ENCODE measurements at places on chromosomes 12 and 14. TPM values are rescaled to one million over a fixed set of nuclear protein-coding genes. Genes with fewer than 3 reads are reported as not detected.

GRCh38 chr12:94812345-94812744 lies 162.0 kb upstream of the TMCC3 start:
- no peak overlapping the region for H3K4me3 ChIP-seq
- H3K27ac ChIP-seq, result no peak overlapping the region
- H3K4me1 ChIP-seq, result no peaks in the 10 kb centered on the region
- H3K36me3 ChIP-seq, result peaks cover 5% of the 10 kb centered on the region
- H3K27me3 ChIP-seq, result peaks cover 5% of the 10 kb centered on the region

Gene GALNT16
- total RNA-seq, result not detected

DNA sequence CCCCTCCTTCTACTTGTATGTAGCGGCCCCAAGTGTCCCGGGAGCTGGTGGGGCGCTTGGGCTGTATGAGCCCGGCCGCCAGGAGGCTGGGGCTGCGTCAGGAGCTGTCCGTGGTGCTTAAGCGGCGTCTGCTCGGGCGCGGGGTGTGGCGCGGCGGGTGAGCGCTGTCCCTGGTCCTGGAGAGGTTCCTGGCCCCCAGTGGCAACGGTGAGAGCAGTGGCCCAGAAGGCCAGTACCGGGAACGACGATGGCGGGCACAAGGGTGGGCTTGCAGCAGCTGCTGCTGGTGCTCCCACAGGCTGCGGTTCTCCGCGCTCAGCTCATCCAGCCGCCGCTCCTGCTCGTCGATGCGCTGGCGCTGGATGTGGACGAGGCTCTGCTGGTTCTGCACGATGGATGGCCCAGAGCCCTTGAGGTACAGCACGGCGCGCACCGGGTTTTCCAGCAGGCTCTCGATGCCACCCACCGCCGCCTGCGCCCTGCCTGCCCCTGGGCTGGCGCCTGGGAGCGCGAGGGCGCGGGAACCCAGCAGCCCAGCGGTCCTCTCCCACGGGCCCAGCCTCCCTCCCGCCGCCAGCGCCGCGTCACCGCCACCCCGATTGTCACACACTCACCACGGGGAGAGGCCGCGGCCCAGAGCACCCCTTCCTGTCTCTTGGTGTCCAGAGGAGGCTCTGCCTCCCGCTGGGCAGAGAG lies 41.9 kb upstream of the FKBP4 start:
- H3K4me3 ChIP-seq, result no peak overlapping the region
- no peak overlapping the region for H3K27ac ChIP-seq
- H3K4me1 ChIP-seq, result no peaks in the 10 kb centered on the region

DNA sequence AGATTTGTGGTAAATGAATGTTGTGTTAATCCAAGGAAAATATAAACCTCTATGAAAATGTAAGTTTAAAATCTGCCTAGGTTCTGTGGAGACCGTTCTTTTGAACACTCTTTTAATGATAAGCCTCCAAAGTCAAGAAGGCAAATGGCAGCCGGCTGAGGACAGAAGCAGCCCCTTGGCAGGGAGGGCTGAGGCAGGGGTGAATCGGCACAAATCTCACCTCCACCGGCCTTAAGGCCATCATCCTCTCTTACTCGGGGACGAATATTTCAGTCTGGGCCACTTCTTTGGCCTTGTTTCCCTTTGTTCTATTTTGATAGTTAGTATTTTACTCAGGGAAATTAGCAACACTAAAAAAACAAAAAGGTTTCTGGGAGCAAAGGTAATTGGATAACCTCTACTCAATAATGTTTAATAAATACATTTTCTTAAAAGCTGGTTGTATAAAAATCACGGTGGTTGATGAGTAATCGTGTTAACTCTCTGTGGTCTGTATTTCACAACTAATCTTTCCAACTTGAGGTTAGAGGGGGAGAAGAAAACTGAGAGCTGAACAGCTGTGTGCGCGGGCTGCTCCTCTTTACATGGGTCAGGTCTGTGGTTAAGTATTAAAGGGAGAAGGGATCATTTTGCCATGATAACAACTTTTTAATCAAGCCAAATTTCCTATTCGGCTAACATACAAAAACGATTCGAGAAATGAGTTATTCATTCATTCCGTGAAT lies 18.6 kb downstream of the LGMN start:
- peaks cover 24% of the 10 kb centered on the region for H3K4me1 ChIP-seq
- peaks cover 13% of the 10 kb centered on the region for H3K27me3 ChIP-seq
- H3K36me3 ChIP-seq, result peaks cover 9% of the 10 kb centered on the region
- no peak overlapping the region for H3K27ac ChIP-seq
- DNase-seq, result no peak

Gene ACOT4
- total RNA-seq, result 1.4 TPM

GRCh38 chr12:56117778-56118687 lies at the start of gene ZC3H10:
ZC3H10 (plus strand) TSS chr12:56118266; CDS start chr12:56120563, 2,297 bp downstream.
- H3K27me3 ChIP-seq, result no peaks in the 10 kb centered on the region
- H3K4me3 ChIP-seq, result peak within 1 kb of the TSS; percentile 95
- peak within 1 kb of the TSS; percentile 97 for H3K27ac ChIP-seq
- H3K36me3 ChIP-seq, result peaks cover 43% of the 10 kb centered on the region
- DNase-seq, result peak; percentile 99

GRCh38 chr12:53100466-53101151 lies 2.7 kb upstream of the SOAT2 start:
- H3K27ac ChIP-seq, result no peak overlapping the region
- no peak overlapping the region for H3K4me3 ChIP-seq
- peaks cover 70% of the 10 kb centered on the region for H3K4me1 ChIP-seq

Gene PARP2
- total RNA-seq, result 32.5 TPM

DNA sequence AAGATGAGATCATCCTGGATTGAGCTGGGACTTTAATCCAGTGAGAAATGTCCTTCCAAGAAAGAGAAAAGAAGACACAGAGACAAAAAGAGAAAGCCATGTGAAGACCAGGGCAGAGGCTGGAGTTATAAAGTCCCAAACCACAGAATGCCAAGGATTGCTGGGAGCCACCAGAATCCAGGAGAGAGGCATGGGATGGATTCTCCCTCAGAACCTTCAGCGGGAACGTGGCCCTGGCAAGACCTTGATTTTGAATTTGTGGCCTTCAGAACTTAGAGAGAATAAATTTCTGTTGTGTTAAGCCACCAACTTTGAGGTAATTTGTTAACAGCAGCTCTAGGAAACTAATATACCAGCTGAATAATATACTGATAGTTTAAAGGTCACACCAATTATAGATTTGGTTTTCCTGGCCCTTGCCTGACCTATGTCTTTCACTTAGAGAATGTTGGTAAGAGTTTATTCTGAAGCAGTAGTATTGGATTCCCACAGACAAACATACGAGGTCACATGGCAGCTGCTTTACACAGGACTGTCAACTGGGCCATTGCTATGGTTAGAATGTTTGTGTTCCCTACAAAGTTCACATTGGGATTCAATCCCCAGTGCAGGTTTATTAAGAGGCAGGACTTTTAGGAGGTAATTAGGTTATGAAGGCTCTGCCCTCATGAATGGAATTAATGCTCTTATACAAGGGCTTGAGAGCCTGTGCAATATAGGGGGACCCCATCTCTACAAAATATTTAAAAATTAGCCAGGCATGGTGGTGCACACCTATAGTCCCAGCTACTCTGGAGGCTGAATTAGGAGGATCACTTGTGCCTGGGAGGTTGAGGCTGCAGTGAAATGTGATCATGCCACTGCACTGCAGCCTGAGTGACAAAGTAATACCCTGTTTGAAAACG lies 156.5 kb upstream of the EEA1 start:
- DNase-seq, result no peak
- no peaks in the 10 kb centered on the region for H3K36me3 ChIP-seq
- peaks cover 8% of the 10 kb centered on the region for H3K4me1 ChIP-seq
- H3K27ac ChIP-seq, result no peak overlapping the region

GRCh38 chr14:63867933-63868921 lies 15.4 kb downstream of the SYNE2 start:
- H3K4me3 ChIP-seq, result peak overlapping the region; percentile 5
- peak overlapping the region; percentile 81 for H3K27ac ChIP-seq
- peak; percentile 48 for DNase-seq
- H3K27me3 ChIP-seq, result no peaks in the 10 kb centered on the region
- peaks cover 31% of the 10 kb centered on the region for H3K36me3 ChIP-seq
- H3K4me1 ChIP-seq, result peaks cover 68% of the 10 kb centered on the region

Gene KRT73
- total RNA-seq, result 8.2 TPM

GRCh38 chr12:106147956-106148355 lies 9.2 kb upstream of the NUAK1 start:
- H3K36me3 ChIP-seq, result no peaks in the 10 kb centered on the region
- no peak overlapping the region for H3K4me3 ChIP-seq
- H3K27me3 ChIP-seq, result peaks cover 17% of the 10 kb centered on the region
- no peak for DNase-seq
- H3K4me1 ChIP-seq, result no peaks in the 10 kb centered on the region

Gene CLEC1B
- not detected for total RNA-seq

- peaks cover 46% of the 10 kb centered on the region for H3K4me1 ChIP-seq
- no peaks in the 10 kb centered on the region for H3K27me3 ChIP-seq
- no peak overlapping the region for H3K27ac ChIP-seq
- no peak overlapping the region for H3K4me3 ChIP-seq
These were observed 6.7 kb downstream of the DDX47 start for GRCh38 chr12:12819752-12820311.

GRCh38 chr12:80936353-80936641 lies 1.4 kb downstream of the LIN7A start:
- DNase-seq, result no peak
- peak overlapping the region; percentile 10 for H3K4me3 ChIP-seq
- no peak overlapping the region for H3K27ac ChIP-seq
- peaks cover 2% of the 10 kb centered on the region for H3K36me3 ChIP-seq

GRCh38 chr12:29537298-29537697 lies 39.8 kb upstream of the OVCH1 start:
- H3K36me3 ChIP-seq, result no peaks in the 10 kb centered on the region
- no peak overlapping the region for H3K4me3 ChIP-seq
- H3K27me3 ChIP-seq, result peaks cover 18% of the 10 kb centered on the region
- H3K27ac ChIP-seq, result no peak overlapping the region
- H3K4me1 ChIP-seq, result no peaks in the 10 kb centered on the region

Gene PTPN6
- total RNA-seq, result 346 TPM

DNA sequence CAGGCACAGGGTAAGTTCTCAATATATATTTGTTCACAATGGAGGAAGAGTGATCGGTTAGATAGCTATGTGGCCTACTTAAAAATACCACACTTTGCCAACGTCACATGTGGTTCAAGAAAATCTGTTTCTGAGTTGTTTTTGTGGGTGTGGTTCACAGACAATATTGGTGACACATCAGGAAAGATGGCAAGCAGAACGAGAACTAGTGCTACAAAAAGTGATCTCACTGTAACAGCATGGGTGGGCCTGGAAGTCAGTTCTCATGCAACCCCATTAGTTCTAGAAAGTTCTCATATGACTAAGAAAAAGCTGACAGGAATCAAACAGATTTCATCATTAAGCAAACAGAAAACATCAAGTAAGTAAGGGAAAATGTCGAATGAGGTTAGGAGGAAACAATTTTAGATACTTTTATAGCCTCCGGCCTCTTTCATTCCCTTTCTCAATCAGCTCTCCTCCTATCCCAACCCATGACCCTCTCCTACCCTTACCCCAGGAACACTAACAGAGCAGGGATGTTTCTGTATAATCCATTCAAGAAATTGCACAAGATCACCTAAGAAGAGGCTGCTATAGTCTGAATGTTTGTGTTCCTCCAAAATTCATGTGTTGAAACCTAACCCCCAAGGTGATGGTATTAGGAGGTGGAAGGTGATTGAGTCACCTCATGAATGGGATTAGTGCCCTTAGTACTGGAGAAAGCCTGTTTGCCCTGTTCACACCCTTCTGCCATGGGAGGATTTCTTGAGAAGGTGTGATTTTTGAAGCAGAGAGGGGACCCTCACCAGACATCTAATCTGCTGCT lies 15.5 kb upstream of the NTN4 start:
- no peak for DNase-seq
- no peaks in the 10 kb centered on the region for H3K4me1 ChIP-seq
- H3K27me3 ChIP-seq, result peaks cover 44% of the 10 kb centered on the region
- no peaks in the 10 kb centered on the region for H3K36me3 ChIP-seq
- H3K27ac ChIP-seq, result no peak overlapping the region

DNA sequence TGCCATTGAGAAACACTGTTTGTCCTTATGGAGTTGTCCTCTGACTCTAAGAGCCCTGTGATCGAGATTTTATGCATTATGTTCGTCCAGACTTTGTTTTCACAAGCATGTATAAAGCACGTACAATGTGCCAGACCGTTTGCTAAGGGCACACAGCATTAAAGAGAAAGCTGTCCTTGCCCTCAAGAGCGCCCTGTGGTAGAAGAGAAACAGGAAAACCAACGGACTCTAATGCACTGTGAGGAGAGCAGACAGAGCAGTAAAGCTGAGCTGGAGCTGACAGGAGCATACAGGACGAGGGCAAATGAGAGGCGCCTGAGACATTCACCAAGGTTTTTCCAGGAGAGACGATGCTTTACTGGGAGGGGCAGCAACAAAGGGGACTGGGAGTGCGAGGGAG lies 66.2 kb upstream of the OVCH1 start:
- peaks cover 21% of the 10 kb centered on the region for H3K27me3 ChIP-seq
- H3K27ac ChIP-seq, result no peak overlapping the region
- no peak for DNase-seq
- H3K4me3 ChIP-seq, result peak overlapping the region; percentile 46

- H3K27ac ChIP-seq, result no peak overlapping the region
- H3K27me3 ChIP-seq, result peaks cover 5% of the 10 kb centered on the region
- peaks cover 3% of the 10 kb centered on the region for H3K36me3 ChIP-seq
- H3K4me1 ChIP-seq, result no peaks in the 10 kb centered on the region
- no peak for DNase-seq
These were observed 357.1 kb upstream of the SFSWAP start for GRCh38 chr12:131353826-131354225.

GRCh38 chr14:77843195-77843594 lies 43.3 kb downstream of the ADCK1 start:
- H3K27me3 ChIP-seq, result no peaks in the 10 kb centered on the region
- DNase-seq, result no peak
- H3K36me3 ChIP-seq, result no peaks in the 10 kb centered on the region
- H3K27ac ChIP-seq, result no peak overlapping the region

- no peak overlapping the region for H3K27ac ChIP-seq
- DNase-seq, result peak; percentile 18
These were observed 17.7 kb upstream of the PGF start for GRCh38 chr14:74973003-74973653.

Gene AEBP2
- 49.1 TPM for total RNA-seq

DNA sequence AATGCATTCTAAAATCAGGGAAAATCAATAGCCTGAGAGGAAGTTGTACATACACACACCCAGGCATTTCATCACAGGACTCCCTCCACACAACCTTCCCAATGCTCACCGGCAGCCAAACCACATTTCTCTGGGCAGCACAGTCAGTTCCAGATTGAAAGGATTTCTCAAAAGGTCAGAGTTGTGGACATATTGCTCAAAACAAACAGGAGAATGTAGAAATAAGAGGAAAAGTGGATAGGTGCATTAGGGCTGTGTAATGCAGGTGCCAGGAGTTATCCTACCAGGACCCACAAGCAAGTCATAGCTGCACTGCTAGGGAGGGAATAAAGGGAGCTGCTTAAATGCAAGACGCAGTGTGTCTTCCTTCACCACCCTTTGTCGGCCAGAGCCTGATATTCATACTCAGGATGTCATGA lies 62.9 kb downstream of the GCH1 start:
- no peak for DNase-seq
- H3K27me3 ChIP-seq, result no peaks in the 10 kb centered on the region
- H3K36me3 ChIP-seq, result peaks cover 44% of the 10 kb centered on the region

DNA sequence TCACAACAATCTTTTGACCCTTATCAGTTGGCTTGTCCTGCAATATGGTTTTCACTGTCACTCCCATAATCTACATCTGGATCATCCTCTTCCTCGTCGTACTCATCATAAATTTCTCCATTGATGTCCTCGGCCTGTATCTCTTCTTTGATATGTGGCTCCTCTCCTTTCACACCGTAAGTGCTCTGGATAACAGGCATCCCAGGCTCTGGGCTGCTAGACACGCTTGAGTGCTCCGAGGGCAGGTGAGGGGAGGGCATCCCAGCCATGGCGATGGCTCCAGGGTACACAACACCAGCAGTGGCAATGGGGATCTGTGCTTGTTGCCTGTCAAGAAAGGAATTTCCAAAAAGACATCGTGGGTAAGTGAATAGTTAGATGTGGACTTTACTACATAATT lies 415.3 kb downstream of the SOX5 start:
- no peak overlapping the region for H3K27ac ChIP-seq
- H3K36me3 ChIP-seq, result no peaks in the 10 kb centered on the region
- no peak for DNase-seq

Data from activated CD4-positive, alpha-beta T cell treated with anti-CD3 and anti-CD28 coated beads, Interleukin-2, amount 10 ng/mL, durations not matched to agents 7 days and 5 days (primary cell).